ENCODE measurements at places on chromosomes 4 and X.

- no peak for DNase-seq
Measured at GRCh38 chr4:85717847-85718246, 242.9 kb downstream of the ARHGAP24 start.

DNA sequence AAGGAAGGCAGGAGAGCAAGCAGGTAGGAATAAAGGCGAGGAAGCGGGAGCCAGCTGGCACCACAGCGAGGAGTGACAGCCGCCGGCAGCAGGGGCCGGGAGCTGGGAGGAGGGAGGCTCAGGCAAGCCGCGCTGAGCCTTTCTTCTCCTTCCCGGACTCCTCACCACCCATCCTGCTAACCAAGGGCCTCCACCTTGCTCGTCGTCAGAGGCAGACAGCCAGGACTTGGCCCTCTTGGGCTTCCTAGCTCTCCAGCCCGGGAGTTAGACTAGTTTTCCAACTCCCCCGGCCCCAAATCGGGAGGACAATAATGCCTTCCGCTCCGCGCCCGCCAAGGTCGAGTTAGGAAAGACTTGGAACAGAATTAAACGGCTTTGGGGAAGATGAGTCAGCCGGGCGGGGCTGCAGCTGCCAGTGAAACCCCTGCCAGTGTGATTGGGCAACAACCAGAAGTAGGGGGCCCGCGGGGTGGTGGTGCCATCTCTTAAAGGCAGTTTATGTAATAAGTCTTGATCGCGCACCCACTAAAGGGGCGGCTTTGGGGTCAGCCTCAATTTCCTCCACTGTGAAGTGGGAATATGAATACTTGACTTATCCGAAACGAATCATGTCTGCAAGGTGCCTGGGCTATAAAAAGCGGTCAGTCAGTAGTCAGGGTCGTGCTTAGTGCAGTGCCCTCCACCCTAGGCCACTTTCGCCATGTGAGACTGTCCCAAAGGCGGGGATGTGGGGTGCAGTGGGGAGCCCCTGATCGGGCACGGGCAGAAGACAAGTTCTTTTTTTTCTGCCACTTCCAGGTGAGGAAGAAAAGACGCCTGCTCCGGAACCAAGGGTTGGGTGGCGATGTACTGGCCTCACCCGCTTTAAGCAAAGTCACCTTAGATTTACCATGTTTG, 6.7 kb upstream of the HSD17B10 start:
- DNase-seq, result no peak

DNA sequence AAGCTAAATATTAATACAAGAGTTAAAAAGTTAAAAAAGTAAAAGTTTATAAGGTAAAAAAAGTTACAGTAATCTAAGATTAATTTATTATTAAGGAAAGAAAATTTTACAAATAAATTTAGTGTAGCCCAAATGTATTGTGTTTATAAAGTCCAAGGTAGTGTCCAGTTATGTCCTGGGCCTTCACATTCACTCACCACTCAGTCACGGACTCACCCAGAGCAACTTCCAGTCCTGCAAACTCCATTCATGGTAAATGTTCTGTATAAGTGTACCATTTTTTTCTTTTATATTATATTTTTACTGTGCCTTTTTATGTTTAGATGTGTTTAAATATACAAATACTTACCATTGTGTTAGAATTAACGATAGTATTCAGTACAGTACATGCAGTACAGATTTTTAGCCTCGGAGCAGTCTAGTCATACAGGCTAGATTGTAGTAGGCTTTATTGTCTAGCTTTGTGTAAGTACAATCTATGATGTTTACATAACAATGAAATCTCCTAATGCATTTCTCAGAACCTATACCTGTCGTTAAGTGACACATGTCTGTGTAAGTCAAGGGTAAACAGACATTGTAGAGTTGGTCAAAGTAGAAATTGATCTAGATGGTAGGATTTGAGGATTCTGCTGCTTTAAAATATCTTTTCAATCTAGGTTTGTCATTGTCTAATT, 197.7 kb downstream of the GC start:
- DNase-seq, result no peak

DNA sequence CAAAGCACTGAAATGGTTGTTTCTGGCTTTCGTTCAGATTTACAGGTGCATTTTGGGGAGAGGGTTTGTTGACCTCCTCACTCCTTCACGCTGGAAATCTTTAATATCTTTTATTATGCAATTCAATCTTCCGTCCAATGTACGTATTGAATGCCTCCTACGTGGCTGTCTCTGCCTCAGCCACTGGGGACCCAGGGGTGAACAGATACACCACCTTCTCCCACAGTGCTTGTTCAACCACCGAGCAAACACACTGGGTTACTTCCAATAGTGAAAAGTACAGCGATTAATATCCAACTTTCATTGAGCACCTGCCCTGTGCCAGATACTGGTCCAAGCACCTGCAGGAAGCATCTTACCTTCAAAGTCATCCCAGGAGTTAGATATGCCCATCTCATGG, 52.1 kb downstream of the NYX start:
- no peak for DNase-seq

DNA sequence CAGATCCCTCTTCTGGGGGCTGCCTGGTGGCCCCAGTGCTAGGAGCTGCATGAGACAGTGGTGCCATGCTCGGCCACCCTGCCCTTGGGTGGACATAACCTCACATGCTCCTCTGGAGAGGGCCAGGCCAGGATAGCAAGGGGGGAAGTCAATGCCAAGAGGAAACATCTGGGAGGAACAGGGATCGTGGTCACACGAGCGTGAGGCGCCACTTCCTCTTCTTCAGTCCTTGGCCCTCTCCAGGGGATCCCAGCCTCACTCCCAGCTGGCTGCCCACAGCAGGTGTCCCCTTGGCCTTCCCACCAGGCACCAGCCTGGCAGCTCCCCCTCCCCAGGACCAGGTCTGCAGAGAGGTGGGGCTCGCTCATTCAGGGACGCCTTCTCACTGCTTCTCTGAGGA, 28.6 kb downstream of the TBC1D14 start:
- no peak for DNase-seq

DNA sequence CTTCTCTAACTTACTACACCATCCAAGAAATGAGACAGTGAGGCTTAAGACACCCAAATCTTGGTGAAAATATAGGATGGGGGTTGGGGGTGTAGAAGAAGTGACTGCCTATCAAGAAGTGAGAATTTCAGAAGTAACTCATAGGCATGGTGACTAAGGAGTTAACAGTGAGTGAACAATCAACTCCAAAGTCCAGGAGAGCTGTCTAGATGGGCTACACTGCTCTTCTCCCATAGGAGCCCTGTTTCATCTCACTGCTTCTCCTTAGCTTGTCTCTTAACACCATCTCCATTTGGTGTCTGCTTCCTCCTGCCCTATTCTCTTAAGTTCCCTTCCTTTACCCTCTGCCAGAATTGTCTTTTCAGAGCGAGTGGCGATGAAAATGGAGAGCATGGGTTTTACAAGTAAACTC, 22.7 kb downstream of the FABP2 start:
- no peak for DNase-seq

- no peak for DNase-seq
Measured at GRCh38 chr4:118992149-118992548, 103.5 kb downstream of the SYNPO2 start.

GRCh38 chr4:152850377-152850776, 70.6 kb downstream of the ARFIP1 start:
- DNase-seq, result peak; percentile 7

- no peak for DNase-seq
Measured at GRCh38 chr4:20418861-20419451, 167.3 kb downstream of the SLIT2 start.

DNA sequence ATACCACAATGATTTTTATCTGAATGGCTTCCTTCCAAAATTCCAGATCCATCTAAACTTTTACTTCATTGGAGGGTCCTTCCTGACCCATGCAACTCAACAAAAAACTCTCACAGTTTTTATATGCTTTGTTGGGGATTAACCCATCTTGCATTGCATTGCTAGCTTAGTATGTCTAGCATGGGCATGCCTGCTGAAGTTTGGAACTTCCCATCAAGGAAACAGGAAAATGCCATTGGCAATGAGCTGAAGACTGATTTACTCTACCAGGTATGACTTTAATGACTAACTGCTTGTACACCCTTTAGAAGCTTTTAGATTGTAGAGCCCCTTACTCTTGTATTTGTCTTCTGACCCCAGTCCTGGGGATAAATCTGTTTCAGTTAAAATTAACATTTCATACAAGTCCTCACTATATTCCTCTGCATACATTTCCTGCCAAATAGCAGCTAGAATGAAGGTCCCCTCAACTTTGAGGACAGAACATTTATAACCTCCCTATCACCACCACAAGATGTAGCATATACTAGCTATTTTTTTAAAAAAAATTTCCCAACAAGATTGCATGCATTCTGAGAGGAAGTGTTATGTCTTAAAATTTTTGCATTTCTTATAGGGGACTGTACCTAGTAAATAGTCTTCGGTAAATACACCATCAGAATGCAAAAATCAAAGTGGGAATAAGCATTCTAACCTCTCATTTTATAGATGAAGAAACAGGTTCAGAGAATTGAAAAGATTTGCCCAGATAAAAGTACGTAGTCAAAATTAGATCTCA, 52.5 kb upstream of the ATXN3L start:
- no peak for DNase-seq

DNA sequence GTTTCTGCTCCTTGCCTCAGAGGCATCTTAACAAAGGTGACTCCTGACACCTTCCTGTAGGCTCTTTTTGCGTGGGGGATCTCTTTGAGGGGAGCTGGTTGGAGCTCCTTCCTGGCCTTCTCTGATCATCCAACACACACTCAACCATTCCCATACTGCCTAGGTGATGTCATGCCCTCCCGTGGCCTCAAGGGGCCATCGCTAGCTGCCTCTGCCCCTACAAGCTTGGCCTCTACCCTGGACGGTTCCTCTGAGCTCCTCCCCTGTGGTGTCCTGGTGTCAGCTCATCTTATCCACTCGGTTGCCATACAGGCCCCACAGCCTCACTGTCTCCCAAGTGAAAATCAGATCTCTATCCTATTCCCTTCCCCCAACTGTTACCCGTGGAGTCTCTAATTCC, 13.7 kb upstream of the ZNF185 start:
- DNase-seq, result no peak

- DNase-seq, result no peak
Measured at GRCh38 chrX:107117993-107118321, 665 bp downstream of the RBM41 start.

- no peak for DNase-seq
Measured at GRCh38 chrX:148573119-148573518, 72.7 kb downstream of the AFF2 start.

DNA sequence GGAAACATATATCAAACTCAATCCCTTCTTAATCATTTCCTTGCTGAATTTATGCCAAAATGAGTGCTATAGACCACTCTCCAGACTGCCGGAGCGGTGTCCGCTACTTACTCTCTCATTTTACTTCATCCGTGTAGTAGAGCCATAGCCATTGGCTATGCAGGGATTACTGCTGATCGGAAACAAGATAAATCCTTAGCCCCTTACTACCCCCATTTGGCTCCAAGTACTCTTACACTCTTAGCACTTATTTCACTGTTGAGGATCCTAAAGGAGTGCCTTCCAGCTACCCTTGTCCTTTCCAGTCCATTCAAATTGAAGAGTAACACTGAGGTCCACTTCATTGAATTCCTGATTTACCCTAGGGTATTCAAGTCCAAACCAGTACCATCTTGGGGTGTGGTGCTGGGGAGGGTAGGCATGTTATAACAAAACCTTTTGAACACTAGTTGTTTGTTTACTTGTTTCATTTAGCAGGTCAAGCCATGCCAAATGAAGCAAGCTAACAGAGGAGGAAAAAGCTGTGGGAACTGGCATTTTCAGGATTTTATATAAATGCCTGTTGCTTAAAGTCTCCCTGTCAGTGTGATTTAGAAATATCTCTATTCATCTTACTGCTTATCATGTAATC, 715.1 kb downstream of the FSTL5 start:
- no peak for DNase-seq

DNA sequence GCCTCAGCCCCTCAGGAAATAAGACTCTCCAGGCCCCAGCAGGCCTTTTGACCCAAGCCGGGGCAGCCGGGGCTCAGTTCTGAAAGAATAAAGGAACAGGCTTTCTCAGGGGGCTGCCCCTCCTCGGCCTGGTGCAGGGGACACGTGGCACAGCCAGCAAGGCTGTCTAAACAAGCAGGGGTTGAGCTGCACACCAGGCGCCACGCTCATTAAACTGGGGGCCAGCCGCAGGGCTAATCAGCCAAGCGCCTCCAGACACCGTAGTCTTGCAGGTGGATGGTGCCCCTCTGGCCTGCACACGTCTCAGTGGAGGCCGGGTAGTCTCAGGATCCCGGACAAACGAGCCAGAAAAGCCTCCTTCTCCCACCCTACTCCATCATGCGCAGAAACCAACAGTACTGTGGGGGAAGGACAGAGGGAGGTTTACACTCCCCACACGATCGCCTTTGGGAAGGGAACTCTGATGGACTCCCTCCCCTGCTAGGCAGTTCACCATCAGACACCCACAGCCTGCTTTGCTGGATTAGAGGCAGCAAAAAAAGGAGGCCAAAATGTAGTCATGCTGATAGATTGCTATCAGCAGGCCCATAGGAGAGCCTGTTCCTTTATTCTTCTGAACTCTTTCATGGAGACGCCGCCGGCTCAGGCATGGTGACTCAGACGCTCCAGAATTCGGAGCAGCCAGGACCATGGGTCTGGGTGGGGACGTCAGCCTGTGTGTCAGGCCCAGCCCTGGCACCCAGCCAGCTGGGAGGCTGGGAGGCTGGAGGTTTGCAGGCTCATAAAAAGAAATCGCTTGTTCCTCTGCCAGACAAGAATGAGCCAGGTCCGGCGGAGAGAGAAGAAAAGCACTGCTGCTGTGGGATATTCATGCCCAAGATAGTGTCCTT, 342.4 kb downstream of the BCOR start:
- no peak for DNase-seq

- DNase-seq, result no peak
Measured at GRCh38 chr4:128363966-128364365, 76.4 kb upstream of the PGRMC2 start.

DNA sequence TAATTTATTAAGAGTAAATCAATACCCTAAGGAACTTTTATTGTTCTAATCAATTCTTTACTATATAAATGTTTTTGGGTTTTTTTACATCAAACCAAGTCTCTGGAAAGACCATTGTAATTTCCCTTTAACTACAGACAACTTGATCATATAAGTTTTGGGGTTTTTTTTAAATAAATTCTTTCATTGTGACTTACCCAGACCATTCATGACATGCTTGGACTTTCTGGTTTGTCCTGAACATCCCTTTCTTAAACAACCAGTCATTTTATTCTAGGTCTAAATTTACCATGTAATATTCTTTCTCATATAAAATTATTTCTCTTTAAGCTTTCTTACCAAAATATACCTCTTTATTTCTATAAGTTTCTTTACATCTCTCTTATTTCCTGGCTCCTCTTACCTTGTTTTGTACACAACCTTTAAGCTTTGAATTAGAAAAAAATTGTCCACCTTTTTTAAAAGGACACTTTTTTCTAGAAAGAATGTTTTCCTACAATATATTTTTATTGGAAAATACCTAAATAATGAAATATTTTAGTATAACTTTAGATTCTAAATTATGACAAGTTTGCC, 8.4 kb downstream of the CNGA1 start:
- no peak for DNase-seq

DNA sequence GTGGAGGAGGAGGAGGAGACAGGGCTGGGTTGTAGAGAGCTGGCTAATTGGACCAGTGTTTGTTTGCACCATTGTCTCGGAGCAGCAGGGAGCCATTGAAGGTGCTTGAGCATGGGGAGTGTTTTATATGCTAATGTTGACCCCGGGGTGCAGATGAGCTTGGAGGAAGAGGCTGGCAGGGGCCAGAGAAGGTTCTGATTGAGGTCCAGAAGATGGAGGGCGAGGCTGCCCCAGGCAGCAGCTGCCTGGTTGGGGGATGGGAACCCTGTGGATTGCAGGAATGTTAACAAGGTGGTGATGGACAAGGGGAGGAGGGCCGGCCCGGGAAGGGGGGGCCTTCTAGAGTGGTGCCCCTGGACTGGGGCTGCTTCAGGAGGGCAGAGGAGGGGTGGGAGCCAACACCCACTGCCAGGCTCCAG, 18.0 kb downstream of the DOK7 start:
- DNase-seq, result no peak
